ENCODE measurements at places on chromosomes 4 and X. TPM values are rescaled to one million over a fixed set of nuclear protein-coding genes. Genes with fewer than 3 reads are reported as not detected.

REELD1 gene
- total RNA-seq: not detected

GRCh38 chrX:8684201-8684965 is 47.6 kb downstream of the ANOS1 start:
- DNase-seq: no peak

GRCh38 chr4:181952478-181952877 is 290.7 kb upstream of the TENM3 start:
- no peak for DNase-seq

- no peak for DNase-seq
These were observed 12.3 kb upstream of the SCRG1 start for GRCh38 chr4:173411106-173411693.

DNA sequence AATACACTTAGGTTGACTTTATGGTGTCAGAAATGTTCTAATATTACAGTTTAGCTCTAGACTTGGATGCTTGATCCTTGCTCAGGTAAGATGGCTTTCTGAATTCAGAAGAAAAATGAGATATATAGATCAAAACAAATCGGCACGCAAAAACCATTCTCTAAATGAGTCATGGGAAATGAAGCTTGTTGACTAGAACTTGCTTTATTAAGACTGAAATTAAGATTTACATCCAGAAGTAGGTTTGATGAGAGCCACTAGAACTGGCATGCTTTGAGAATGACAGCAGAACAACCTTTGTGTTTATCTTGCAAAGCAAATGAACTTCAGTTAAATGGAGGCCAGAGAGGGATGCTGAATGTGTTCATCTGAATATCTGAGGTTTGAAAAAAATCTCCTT is 304.9 kb upstream of the KLF3 start:
- DNase-seq: no peak
